ENCODE measurements at places on chromosomes 1 and 21.

DNA sequence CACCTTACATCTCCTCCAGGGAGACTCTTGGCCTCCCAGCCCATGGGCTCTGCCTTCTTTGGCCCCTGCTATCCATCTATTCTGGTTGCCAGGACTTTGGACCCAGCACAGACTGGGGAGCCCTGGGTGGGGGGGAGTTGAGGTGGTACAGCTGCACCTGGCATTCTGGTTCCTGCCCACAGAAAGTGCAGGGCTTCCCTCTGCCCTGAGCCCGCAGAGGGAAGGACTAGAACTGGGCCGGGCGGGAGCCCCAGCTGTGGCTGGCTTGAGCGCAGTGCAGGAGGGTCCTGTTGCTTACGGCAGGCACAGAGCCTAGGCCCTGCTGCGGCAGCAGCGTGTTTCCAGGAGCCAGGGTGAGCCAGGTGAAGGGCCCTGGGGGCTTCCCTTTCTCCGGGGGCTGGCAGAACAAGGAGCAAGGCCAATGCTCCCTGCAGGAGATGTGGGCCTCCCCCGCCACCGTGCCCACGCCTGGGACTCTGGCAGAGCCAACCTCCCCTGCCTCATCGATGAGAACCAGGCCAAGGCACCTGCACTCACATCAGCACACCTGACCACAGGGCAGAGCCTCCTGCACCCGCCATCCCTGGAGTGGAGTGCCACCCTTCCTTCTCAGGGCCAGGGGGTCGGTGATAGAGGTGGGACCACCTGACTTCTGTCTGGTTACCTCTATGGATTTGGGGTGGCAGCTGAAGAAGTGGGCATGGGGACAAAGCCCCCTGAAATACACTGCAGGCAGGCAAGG, 16.1 kb downstream of the PARS2 start:
- no peak for DNase-seq

DNA sequence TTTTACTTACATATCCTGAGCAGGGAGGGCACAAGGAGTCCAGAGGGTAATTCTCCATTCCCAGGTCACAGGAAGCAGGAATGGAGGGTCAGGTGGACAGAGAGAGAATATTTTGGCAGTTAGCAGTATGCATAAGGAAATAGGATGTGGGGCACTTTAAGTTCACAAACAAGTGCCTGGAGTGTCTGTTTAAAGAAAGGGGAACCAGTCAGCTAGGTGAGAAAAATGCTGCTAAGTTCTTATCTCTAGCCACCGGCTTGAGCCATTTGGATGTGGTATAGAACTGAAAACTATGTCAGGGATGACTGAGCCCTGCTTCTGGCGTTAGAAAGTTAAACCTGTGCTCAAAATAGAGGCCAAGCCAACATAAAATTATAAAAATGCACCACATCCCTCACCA, 739.7 kb upstream of the NCAM2 start:
- peak; percentile 14 for DNase-seq

- DNase-seq: peak; percentile 32
Observed at GRCh38 chr1:224106568-224107281, 7.2 kb upstream of the FBXO28 start.

GRCh38 chr1:4969556-4970129, 315.2 kb downstream of the AJAP1 start:
- no peak for DNase-seq

GRCh38 chr1:162922201-162922600, 61.2 kb upstream of the CCDC190 start:
- no peak for DNase-seq

DNA sequence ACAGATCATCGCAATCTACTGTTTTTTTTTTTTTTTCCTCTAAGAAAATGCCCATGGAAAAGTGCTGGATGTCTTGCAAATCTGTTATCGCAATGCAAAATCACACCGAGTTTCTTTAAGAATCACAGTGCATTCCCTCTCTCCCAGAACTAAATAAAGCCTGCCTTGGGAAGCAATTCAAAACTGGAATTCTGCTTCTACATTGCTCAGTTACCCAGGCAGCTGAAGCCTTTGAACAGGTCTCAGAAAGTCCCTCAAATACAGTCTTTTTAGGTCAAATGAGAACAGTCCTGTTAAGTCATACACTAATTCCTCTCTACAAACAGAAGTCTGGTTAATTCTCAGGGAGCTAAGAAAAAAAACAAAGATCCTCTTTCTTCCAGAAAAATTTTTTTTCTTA, 46.3 kb downstream of the SLC30A10 start:
- DNase-seq: no peak

GRCh38 chr1:43664369-43664768, 14.4 kb downstream of the KDM4A start:
- no peak for DNase-seq

GRCh38 chr1:48873944-48874343, 97.3 kb upstream of the BEND5 start:
- DNase-seq: no peak

GRCh38 chr1:7471836-7472235, 299.3 kb upstream of the VAMP3 start:
- no peak for DNase-seq

DNA sequence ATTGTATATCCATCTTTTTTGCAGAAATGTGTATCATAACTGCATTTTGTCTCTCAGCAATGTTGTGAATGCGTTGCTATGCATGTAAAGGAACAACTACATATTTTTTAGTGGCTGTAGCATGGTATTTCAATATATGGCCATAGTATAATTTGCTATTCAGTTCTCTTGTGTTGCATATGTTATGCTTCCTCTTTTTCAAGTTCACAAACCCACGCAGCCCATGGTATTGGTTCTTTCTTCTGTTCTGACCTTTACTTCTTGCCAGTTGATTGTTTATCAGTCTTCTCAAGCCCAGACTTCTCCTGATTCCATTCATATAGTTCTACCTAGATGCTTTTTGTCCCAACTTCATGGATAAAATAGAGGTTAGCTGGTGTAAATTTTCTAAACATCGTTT, 6.1 kb downstream of the SLC22A15 start:
- no peak for DNase-seq

GRCh38 chr1:16960560-16961296, 19.7 kb downstream of the MFAP2 start:
- DNase-seq: peak; percentile 81

GRCh38 chr1:29893046-29893723, 656.9 kb downstream of the PTPRU start:
- DNase-seq: no peak

DNA sequence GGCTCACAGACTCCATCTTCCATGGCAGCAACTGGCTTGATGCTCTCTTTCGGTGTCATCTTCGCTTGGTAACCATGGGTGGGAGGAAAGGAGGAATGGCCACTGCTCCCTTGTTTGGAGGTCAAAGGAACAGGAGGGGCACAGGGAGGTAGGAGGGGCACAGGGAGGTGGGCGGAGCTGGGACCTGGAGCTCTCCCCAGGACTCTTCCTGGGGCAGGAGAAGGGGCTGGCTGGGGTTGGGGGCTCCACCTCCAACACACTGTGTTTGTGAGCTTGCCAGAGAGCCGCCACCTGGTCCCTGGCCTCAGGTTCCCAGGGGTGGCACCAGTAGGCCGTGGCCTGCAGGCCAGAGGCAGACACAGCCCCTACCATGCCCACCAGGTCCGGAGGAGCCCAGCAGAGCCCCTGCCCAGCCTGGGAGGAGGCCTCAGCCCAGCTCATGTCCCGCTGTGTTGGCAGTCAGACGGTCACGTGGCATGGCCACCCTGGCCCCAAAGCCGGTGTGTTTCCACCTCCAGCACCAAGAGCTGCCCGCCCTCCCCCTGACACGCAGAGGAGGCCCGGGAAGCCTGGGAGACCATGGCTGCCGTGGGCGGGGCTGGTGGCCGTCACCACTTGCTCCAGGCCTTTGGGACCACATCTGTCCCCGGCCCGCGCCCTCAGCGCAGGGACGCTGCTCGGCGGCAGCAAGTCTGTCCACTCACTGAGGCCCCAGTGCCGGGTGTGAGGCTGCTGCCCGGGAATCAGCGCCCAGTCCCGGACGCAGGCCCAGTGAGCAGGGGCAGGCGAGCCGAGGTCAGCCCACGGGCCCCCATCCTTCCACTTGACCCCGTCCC, 73.9 kb downstream of the MORN1 start:
- no peak for DNase-seq

- DNase-seq: no peak
Observed at GRCh38 chr1:72336776-72337175, 54.4 kb upstream of the NEGR1 start.

DNA sequence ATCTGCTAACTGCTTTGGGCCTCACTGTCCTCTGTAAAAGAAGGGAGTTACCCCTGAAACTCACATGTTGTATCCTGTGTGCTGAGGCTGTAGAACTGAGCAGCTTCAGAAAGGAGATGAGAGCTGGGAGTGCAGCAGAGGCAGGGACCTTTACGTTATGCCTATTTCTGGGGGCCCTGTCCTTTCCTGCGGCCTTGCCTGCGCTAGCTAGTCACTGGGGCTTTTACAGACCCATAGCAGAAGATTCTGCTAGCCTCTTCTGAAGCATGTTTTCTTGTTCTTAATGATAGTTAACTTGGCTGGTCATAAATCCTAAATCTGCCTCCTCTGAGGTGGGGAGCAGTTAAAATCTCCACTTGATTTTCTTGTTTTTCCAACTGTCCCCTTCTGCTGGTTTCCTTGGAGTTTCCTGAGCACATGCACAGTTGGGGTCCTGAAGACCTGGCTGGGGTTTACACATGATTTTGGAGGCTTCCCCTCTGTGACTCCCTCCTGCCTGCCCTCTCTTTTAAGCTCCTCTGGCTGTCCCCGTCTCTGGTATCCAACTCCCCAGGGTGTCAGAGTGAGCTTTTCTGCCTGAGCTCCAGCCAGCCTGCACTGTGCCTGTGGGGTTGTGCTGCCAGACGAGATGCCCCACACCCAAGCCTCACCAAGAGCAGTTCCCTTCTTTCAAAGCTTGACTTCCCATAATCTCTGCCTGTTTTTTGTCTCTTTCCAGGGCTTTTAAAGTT, 76.6 kb downstream of the NOS1AP start:
- DNase-seq: no peak

DNA sequence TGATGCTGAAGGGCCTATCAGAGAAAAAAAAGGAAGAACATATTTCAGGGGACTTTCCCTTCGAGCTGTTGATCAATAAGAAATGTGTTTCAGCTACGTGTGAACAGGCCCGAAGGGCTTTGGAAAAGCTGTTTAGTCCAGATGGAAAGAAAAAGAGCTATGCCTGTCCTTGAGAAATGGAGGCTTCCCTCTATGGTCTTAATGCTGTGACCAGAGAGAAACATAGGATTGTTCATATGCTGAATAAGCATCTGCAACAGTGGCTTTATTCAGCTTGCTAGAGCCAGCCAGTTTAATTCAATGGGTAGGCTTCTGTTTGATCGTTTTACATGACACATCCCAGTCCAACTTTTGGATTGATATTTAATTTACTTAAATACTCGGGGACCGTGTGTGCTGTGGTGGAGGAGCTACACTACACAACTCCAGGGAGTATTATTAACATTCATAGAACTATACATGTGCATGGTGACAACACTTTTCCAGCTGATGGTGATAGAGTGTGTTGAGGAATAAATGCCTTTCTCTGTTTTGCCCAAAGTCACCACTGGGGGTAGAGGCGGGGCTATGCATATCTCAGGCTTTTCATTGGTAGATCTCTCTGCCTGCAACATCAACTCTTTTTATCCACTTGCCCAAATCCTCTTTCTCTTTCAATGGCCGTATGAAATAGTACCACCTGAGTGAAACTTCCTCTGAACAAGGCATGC, 106.7 kb upstream of the C8B start:
- no peak for DNase-seq

DNA sequence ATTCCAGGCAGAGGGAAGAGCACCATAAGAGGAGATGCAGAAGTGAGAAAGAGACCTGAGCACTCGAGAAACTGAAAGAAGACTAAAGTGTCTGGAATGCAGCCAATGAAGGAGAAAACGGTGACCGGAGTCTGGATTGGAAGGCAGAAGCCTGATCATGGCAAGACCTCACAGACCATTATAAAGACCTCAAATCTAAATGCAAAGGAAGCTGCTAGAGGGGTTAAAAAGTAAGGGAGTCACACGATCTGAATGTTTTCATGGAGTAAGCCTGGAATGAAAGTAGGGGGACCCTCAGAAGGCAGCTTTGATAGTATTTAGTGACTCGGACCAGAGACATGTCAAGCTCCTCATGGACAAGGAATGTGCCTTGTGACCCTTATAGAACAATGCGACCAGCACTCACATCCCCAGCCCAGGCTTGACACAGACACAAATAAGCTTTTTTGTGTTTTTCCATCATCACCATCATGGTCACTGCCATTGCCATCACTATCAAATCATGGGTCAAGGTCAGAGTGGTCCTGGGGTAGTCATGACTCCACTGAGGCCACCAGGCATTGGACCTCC, 183.6 kb downstream of the SEC16B start:
- no peak for DNase-seq

GRCh38 chr1:154867841-154868605, 2.1 kb downstream of the KCNN3 start:
- no peak for DNase-seq

- no peak for DNase-seq
Observed at GRCh38 chr1:22314706-22315105, 136.9 kb upstream of the ZBTB40 start.

- no peak for DNase-seq
Observed at GRCh38 chr1:15731735-15732685, 4.0 kb upstream of the SLC25A34 start.

DNA sequence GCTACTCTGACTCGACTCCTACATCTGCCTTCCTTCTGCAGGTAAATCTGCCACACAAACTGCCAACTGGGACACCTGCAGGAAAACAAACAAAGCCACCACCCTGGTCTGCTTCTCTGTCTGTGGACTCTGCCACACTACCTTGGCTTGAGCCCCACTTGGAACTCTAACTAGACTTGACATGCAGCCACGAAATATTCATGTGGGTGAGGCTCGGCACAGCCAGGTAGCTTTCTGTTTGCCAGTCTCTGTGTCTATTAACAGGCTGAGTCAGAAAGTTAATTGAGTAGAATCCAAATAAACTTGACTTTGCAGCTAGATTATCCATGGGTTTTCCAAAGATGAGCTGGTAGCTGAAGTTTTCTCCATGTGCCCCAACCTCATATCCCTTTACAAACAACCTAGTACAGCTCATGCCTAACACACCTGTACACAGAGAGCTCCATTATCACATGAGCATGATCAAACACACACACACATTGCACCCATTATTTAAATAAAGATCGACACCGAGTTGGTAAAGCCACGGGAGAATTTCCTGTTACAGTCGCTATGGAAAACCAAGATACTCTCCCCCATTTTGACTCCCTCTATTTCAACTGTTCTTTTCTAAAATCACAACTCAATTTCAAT, 808 bp downstream of the C1orf116 start:
- no peak for DNase-seq

DNA sequence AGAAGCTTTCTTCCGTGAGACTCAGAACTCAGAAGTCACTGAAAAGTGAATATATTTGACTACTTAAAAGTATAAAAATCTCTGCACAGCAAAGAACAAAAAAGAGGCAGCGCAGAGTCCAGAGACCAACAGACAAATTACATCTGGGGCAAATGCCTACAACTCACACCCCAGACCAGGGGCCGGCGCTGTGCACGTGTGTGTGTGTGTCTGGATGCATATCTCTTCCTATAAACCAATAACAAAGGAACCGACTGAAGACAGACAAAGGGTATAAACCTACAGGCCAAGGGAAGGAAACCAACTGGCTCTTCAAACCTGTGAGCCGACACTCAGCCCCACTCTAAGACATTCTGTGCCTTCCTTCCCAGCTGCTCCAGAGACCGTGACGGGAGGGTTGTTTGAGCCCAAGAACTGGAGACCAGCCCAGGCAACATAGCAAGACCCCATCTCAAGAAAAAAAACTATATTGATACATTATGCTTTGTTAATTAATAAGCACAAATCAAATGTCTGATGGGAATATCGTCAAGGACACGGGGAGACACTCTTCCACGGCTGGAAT, 18.8 kb downstream of the WNT9A start:
- DNase-seq: no peak

- no peak for DNase-seq
Observed at GRCh38 chr21:36431252-36431651, 46.1 kb downstream of the CHAF1B start.

- no peak for DNase-seq
Observed at GRCh38 chr21:16195538-16195910, 465.7 kb downstream of the USP25 start.

Measured in NCI-H226 (cell line).